ENCODE measurements at places on chromosomes 1 and 21.

GRCh38 chr21:35921471-35921870, 138.9 kb downstream of the SETD4 start:
- no peak for DNase-seq

DNA sequence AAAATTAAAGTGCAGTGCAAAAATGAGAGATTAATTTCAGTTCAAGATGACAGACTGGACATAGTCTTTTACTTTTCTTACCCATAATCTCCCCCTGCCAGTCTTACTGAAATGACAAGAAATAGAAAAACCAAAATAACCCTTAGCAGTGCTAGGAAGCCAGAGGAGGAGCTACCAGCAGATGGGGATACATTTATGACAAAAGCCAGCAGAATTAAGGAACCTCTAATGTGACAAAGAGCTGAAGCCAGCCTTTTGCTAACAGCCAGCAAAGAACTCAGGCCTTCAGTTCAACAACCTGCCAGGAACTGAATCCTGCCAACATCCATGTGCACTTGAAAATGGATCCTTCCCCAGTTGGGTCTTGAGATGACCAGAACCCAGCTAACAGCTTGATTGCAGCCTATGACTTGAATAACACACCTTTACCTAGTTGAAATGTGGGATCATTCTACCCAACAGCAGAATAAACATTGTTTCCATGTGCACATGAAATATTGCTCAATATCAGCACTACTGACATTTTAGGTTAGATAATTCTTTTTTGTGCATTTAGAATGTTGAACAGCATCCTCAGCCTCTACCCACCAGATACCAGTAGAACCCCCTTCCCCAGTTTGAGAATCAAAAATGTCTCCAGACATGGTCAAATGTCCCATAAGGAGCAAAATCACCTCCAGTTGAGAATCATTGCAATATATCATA, 7.9 kb upstream of the TRAF5 start:
- no peak for DNase-seq

DNA sequence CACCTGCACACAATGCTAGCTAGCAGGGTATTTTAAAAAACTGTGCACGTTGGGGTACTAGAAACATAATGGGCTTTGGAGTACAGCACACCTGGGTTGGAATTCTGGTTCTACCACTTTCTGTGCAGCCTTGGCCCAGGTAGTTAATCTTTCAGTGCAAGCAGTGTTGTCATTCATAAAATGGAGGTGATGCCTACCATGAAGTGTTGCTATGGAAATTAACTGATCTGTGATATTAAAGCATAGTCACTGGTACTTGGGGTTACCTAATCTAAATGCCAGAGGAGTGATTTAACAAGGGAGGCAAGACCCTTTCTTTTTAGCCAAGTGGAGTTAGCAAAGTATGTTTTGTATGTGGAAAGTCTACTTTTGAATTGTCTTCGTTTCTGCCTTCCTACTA, 18.0 kb downstream of the ATP1B1 start:
- no peak for DNase-seq

- no peak for DNase-seq
Observed at GRCh38 chr1:86155051-86155806, 1.3 kb downstream of the COL24A1 start.

- no peak for DNase-seq
Observed at GRCh38 chr1:181350131-181350530, 133.2 kb upstream of the CACNA1E start.

GRCh38 chr1:66399888-66400529, 133.9 kb upstream of the SGIP1 start:
- no peak for DNase-seq

GRCh38 chr1:33085332-33085731, 4.4 kb downstream of the AZIN2 start:
- DNase-seq, result no peak

Measured in caudate nucleus (tissue), 63 donors.